ENCODE measurements at places on chromosomes 13 and 19.

DNA sequence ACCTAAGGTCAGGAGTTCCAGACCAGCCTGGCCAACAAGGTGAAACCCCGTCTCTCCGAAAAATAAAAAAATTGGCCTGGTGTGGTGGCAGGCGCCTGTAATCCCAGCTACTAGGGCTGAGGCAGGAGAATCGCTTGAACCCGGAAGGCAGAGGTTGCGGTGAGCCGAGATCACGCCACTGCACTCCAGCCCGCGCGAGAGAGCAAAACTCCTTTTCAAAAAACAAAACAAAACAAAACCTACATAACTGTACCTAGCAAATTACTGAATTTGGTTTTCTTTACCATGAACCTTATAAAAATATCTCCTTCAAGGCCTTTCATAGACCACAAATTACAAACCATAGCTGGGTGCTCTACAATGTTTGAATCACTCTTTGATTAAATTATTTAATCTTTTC is 760 bp downstream of the ZNF91 start:
- peak; percentile 4 for DNase-seq

GRCh38 chr13:79485014-79485811 is 4.3 kb downstream of the NDFIP2 start:
- peak; percentile 89 for DNase-seq

- DNase-seq = no peak
Measured at GRCh38 chr13:85771856-85772255, 27.4 kb downstream of the SLITRK6 start.

DNA sequence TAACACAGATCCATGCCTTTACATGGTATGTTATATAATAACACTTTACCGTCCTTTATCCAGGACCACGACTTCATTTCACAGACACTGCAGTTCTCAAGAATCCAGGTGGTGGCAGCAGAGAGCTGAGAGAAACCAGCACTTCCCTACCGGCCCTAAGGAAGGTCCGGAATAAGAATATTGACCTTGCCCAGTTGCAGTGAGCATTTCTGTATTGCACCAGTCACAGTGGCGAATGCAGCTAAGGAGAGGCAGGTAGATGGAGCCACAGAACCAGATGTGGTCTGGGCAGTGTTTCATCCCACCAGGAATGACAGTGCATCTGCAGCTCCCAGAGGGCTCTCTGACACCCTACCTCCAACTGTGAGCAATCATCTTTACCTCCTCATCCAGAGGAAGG is 44.6 kb downstream of the ZNF787 start:
- DNase-seq = peak; percentile 30

DNA sequence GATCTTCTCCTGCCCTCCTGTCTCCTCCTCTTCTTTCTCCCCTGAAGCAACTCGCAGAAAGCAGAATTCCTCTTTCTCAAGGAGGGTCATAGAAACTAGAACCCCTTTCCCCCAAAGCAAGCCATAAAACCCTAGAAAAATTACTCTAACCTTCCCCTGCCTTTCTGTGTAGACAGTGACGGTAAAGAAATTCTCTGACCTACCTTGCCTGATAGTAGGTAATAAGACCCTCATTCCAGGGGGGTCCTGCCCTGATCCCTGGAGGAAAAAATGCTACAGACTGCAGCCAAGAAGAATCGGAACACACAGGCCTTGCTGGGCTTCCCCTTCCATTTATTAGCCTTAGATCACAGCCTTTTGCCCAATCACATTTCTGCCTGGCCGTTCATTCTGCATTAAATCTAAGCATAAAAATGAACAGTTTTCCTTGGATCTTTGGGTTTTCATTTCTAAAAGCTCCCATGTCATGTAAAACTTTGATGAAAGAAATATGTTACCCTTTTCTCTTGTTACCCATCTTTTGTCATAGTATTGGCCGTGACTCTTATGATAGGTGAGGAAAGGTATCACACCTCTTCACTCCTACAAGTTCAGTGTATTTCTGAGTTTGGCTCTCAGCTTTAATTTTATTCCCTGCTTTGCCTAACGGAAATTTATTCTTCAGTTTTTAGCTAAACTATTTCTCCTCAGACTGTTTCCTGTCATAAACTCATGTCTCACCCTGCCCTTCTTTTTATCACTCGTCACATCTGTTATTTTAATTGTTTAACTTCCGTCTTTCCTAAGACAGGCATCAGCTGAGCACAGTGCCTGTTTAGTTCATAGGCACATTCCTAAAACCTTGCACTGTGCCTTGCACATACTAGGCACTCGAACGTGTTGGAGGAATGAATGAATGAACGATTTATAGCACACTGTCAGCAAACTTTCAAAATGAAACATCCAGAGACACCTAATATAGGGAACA is 20.4 kb upstream of the CPB2 start:
- no peak for DNase-seq

DNA sequence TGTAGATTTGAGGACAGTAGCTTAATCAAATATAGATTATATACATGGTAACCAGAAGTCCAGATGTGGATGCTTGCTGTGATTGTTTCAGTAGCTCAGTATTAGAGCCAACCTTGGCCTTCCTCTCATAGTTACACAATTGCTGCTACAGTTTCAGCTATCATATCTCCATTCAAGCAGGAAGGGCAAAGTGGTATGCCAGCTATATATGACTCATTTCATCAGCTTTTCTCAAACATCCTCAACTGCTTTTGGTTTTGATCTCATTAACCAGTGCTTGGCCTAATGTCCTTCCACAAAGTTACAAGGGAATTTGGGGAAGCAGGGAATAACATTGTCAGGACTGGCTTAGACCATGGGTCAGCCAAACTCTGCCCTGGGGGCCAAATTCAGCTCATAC is 73.0 kb upstream of the MAB21L1 start:
- peak; percentile 65 for DNase-seq

DNA sequence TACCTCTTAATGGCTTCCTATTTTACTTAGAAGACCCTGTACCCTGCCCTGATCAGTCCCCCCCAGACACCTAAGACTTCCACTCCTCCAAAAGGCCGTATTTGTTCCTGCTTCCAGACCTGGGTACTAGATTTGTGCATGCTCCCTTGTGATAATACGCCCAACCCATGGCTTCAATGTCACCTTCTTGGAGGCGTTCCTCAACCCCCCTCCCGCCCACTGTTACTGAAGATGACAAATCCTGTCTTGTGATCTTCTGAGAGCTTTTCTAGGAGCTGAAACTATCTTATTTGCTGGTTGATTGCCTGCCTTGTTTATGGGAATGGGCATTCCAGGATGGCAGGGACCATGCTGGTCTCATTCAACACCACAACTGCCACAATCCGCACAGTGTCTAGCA is 9.4 kb downstream of the SLC25A23 start:
- DNase-seq = no peak

GRCh38 chr13:111541752-111542529 is 221.5 kb downstream of the TEX29 start:
- DNase-seq = no peak

GRCh38 chr19:14003251-14004055 is 2.7 kb downstream of the RFX1 start:
- DNase-seq = no peak

GRCh38 chr13:44195245-44195644 is 178.4 kb upstream of the SERP2 start:
- no peak for DNase-seq

DNA sequence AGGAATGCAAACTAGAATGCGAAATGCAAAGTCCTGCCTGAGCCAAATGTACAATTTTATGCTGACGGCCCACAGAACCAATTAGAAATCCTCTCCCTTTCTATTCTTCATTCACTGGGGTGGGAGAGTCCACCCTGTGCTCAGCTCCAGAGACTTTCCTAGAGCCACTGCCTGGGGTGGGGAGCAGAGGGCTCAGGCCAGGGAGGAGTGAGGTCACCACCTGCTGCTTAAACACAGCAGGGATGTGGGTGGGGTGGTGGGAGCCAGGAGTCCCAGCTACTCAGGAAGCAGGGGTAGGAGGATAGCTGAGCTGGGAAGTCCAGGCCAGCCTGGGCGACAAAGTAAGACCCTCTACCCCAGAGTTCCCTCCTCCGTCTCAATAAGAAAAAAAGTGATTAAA is 26.9 kb upstream of the ZNF83 start:
- DNase-seq = no peak

DNA sequence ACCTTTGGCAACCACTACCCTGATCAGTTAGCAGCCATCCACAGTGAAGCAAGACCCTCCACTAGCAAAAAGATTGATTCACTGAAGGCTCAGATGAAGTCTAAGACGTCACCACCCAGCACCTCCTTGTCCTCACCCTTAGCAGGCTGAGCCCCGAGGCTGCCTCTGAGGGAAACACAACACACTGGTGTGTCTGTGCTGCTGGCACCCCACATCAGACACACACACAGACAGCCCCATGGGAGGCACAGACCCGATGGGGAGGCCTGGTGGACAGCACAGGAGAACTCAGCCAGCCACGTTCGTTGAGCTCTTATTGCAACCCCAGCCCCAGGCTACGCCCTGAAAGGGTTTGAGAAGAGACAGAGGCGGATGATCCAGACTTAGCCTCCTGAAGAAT is 94.7 kb downstream of the ZDHHC20 start:
- DNase-seq = no peak

DNA sequence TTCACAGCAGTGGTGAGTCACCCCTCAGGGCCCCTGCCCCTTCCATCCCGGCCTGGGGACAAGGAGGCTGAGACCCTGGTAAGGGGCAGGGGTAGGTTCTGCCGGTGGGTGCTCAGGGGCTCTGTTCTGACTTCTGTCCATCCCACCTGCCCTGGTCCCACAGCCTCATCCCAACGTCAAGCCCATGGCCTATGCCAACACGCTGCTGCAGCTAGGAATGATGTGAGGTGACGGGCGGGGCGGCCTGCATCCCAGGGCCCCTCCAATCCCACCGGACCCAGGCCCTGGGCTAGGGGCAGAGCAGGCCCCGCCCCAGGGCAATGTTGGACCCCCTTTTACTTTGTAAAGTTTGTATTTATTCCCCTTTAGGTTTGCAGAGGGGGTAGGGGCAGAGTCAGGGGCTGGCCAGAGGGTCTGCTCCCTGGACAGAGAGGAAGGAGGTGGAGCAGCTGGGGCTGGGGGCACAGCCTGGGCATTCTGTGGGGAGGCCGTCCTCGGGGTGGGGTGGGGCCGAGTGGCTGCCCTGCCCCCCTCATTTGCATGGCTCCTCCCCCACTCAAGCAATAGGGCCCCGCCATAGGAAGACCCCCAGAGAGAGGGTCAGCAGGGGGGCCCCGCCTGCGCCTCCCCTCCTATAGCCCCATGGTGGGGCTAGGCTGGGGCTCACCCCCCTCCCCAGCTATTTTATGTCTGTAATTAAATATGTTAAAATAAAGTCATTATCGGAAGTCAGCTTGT is 23.1 kb downstream of the CCDC8 start:
- DNase-seq = no peak

DNA sequence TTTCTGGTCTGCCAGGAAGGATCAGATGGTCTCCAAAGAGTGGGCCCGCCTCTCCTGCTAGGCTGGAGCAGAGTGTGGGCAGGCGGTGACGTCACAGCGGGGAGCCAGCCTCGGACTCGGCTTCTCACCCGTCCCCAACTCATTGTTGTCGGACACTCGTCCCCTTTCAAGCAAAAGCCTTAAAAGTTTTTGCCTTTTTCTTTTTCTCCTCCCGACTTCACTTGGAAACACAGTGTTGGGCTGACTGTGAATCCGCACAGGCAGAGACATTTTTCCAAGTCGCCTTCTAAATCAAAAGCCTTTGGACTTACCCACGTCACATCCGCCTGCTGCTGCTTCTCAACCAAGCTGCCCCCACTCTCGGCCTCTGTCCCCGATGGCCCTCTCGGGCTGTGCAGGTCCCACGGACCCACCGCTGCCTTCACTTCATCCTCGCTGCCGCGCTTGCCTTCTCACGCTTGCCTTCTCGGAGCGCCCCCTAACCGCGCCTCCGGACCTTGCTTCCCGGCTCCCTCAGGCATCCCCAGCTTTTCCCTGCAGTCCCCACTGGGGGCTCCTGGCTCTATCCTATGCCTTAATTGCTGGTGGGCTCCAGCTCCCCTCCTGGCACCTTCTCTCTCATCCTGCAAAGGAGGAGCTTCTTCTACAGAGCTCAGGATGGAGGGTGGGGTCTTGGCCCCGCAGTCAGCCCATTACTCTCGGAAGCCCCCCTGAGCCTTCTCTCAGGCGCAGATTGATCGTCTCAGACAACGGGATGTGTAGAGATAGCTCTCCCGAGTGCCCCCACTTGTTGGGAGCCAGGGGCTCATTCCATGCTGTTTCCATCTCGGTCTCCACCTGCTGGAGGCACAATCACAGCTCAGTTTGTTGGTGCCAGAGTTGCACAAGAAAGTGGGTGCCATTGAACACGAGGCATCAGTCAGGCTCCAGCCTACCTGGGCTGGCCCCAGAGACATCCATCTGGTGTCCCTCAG is 3.9 kb upstream of the ZNF135 start:
- peak; percentile 5 for DNase-seq

DNA sequence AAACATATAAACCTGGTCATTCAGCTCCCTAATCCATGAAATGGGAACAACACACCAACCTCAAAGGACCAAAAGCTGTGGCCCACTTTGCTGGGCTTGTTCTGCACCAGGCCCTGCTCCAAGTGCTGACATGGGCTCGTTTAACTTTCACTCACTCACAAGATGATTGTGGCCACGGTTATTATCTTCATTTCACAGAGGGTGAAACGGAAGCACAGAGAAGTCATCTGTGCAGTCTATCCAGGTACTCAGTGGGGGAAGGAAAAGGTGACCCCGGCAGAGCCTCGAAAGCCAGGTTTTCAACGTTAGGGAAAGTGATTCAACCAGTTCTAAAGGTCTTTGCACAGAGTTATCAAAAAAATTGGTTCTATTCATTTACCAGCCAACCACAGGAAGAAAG is 68.0 kb downstream of the CRYL1 start:
- no peak for DNase-seq

DNA sequence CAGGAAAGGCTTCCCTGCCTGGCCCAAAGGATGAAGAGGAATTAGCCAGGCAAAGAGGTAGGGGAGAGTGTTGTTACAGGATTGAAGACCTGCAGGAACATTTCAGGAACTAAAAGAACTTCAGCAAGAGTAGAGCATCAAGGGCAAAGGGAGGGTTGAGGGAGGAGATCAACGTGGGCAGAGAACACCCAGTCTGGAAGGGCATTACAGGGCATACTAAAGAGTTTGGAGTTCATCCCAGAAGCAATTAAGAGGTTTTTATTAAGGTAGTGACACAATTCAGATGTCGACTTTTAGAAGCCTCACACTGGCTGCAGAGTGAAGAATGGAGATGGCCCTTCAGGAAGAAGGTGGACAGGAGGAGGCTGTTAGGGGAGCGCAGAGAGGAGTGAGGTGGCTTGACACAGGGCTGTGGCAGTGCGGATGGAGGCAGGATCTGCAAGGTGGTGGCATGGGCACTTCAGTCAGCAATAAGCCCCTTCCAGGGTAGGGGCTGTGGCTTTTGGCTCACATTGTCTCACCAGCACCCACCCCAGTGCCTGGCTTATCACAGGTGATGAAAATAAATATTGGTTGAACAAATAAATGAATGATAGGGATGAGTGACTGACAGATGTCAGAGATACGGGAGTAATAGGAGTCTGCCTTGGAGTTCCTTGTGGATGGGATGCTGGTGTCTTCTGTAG is 24.9 kb downstream of the TEX26 start:
- DNase-seq = no peak

- DNase-seq = no peak
Measured at GRCh38 chr13:113155201-113155600, 3.2 kb upstream of the PROZ start.

DNA sequence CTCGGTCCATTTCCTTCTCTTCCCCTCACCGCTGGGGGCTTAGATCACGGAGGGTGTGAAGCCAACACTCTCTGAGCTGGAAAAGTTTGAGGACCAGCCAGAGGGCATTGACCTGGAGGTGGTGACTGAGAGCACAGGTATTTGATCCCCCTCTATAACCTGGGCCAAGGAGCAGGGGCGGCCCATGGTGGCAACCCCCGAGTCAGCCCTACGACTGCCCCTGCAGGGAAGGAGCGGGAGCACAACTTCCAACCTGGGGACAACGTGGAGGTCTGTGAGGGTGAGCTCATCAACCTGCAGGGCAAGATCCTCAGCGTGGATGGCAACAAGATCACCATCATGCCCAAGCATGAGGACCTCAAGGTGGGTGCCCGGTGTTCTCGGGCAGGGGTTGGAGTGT is 11.6 kb upstream of the TIMM50 start:
- no peak for DNase-seq

Measured in fibroblast of skin of abdomen (primary cell).